Ureter (tissue), 1 donor: ENCODE measurements at places on chromosomes 5 and 9.
A peak's percentile ranks its signal among the peaks of the same experiment; 100 is the strongest.

GRCh38 chr5:154190595-154191304 is at the start of gene GALNT10:
Gene GALNT10, plus strand, starts transcription at chr5:154190733. Its CDS starts 134 bp downstream, at chr5:154190867.
- DNase-seq: peak; percentile 53

- DNase-seq: no peak
These were observed 133.7 kb upstream of the IQGAP2 start for GRCh38 chr5:76269259-76269931.

DNA sequence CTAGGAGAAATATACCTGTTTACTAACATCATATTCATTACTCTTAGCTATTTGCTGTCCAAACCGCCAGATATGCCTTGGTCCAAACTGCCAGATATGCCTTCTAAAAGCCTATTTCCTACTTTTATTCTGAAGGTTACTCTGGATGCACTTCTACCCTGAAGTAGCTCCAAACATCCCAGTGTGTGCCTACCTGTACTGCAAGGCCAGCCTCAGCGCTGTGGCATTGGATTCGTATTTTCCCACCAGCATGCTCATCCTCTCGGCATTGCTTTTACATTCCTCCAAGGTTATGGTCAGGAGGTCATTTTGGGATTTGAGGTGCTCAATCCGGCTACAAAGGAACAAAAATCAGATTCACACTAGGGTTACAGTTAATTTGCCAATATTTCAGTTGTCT is 94.3 kb downstream of the DCP2 start:
- no peak for DNase-seq

DNA sequence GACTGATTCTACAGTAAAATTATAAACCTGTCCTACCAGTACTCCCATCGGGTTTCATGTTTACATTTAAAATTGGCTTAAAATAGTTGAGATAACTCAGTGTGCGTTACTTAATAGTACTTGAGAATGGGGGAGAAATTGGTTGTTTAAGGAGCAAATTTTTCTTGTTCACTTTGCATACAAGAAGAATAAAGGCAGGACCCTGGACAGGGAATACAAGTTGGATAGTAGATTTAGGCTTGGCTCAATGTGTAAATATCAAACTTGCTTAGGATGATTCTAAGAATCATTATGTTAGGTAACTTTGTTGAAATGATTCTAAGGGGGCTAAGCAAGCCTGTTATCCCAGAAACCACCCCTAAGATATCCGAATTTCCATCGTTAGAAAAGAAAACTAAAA is 448.4 kb upstream of the TLE4 start:
- DNase-seq: no peak

GRCh38 chr9:90737742-90738141 is 63.9 kb upstream of the SYK start:
- DNase-seq: no peak

GRCh38 chr9:13868336-13868735 is 445.6 kb downstream of the NFIB start:
- no peak for DNase-seq

GRCh38 chr5:137024044-137024443 is 475.1 kb downstream of the SPOCK1 start:
- no peak for DNase-seq

GRCh38 chr5:131541762-131542161 is 93.3 kb downstream of the RAPGEF6 start:
- no peak for DNase-seq

DNA sequence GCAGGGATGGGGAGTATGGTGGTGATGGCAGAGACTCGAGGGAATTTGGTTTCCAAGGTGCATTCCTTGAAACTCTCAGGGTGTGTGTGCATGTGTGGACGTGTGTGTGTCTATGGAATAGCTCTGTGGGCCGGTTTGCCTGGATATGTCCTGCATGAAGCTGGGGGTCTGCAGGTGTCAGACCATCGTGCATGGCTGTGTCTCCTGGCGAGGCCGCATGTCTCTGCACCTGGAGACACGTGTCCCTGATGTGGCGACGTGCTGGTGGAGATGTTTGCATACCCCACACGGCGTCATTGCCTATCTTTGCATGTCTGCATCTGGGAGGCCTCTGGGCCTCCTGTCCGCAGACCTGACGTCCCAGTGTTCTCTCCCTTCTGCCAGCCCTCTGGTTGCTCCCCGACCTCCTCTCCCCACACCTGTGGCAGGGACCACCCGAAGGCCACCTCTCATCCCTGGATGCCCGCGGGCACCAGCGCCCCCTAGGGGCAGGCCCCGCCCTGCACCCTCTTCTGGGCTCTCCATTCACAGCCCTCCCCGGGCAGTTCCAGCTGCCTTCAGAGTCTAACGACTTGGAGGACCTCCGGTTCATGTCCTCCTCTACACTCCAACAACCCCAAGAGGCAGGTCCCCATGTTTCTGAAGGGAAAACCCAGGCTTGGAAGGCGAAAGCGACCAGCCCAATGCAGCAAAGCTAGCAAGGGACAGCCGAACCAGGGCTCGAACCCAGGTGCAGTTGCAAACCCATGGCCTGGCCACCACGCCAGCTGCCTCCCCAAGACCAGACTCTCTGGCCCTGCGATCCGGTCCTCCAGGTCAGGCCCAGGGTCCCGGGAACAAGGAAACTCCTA is 88.6 kb downstream of the LMX1B start:
- DNase-seq: peak; percentile 38

- DNase-seq: no peak
These were observed 57.2 kb upstream of the HAPLN1 start for GRCh38 chr5:83777856-83778255.

DNA sequence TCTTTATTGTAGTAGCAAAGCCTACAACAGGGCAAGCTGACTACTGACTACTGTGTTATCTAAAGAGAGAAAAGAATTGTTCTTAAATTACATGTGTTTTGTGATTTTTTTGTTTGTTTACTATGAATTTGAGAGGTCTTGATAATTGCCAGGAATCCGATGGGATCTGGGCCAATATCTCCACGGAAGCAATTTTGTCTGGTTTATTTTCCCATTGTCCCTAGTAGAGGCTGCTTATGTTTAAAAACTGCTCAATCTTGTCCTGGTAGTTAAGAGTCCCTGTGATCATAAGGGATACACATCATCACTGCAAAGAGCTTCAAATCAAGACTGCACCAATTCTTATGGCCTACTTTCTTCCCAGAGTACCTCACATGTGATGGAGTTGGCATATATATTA is 94.4 kb downstream of the GLDC start:
- no peak for DNase-seq

DNA sequence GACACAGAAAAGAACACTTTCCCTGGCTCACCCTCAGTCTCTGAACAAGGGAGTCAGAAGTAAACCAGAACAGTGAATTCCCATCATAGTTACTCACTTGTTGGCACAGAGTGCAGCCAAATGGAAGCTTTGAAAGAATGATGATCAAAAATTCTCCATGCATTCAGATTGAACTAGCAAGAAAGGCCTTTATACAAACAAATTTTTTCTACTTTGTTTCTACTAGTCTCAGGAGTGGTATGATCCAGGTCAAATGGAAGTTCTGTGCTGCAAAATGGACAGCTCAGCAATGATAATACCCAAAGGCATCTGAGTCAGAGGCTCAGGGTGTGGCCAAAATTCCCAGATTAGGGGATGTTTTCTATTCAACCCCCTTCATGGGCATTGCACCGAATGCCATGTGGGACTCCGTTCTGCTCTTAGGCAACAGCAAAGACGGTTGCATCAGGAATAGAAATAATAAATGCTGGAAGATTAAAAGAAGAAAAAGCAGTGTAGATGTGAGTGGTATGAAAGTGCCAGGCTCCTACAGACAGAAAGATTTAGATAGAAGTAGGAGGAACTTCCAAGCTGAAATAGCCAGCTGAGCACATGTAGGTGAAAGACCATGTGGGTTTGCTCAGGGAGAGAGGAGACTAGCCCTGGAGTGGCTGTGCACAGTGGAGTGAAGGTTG is 24.0 kb upstream of the ASPN start:
- no peak for DNase-seq

GRCh38 chr5:15702102-15702501 is 202.1 kb downstream of the FBXL7 start:
- DNase-seq: no peak

DNA sequence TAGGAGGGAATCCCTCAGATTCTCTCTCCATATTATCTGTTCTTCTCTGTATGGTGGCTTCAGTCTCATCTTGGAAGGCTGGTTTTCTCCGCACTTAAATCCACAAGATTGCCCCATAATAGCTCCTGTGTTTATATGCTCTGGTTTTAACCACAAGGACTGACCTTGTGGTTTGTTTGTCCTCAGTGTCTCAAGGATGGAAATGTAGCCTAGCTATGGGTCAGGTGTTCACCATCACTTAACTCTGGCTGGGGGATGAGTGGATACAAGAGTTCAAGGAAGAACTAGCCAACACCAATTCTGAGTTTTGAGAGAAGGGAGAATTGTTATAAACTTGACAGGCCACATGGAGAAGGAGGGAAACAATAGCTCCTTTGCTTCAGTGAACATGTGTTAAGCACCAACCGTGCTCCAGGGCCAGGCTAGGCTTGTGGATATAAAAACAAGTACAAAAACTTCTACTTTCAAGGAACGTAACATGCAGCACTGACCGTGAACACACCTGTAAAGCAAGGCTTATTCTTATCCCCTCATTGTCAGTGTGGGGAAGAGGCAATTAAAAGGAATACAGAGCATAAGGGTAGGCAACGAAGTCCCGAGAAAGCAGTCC is 75.6 kb upstream of the VLDLR start:
- no peak for DNase-seq

DNA sequence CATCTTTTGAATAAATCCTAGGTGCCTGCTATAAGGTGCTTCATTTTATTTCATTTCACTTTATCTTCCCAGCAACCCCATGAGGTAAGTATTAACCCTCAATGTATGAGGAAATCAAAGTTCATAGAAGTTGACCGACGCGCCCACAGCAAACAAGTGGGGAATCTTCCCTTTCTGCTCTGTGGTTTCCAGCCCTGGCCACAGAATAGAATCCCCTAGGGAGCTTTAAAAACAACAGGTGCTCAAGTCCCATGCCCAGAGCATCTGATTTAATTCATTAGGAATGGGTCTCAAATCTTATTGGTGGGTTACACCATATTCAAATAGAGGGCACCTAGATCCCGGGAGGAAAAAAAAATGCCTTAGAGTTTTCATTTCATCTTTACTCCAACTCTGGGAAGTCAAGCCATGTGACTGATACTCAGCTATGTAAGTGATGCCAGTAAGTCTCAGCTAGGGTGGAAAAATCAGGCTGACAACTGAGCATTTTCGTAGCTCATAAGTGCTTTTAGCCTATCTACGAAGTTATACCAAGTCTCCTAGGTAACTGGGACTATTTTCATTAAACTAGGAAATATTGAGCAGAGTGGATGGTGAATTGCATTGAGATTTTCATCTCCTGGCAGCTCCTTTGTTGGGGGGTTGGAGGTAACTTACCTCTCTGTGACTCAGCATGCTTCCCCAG is 353.4 kb upstream of the SLC30A5 start:
- DNase-seq: no peak

GRCh38 chr9:101635473-101635872 is 40.7 kb upstream of the PPP3R2 start:
- no peak for DNase-seq

GRCh38 chr9:31799953-31800609 is 584.4 kb upstream of the ACO1 start:
- no peak for DNase-seq

GRCh38 chr5:172791286-172791685 is 20.3 kb upstream of the DUSP1 start:
- no peak for DNase-seq

DNA sequence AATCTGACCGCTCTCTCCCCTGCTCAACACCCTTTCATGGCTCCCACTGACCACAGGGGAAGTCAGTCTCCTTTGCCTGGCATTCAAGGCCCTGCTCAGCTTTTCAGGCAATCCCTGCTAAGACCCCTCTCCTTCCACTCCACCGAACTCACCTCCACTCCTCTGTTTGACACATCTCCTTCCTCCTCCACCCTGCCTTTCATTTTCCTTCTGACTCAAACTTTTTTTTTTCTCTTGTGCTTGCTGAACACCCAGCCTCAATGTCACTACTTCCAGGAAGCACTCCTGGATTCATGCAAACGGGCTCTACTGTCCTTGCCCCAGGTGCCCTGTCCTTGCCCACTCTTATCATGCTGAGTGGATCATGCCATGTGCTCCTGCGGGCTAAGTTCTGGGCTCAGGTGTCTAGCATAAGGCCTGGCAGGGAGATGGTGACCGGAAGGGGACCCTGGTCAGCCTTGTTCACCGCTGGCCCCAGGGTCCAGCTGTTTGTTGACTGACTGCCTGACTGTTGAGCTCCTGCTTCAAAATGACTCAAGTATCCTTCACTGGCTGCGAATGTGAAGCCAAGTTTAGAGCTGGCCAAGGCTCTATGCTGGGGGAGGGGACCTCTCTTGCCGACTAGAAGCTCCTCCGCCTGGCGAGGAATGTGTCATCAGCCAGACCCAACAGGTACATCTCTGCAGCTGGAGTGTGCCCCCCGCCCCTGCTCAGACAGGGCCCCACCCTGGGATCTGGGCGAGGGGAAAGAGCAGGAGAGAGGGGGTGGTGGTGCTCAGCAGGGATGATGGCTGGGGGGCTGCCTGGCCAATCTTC is 6.2 kb downstream of the NR5A1 start:
- DNase-seq: no peak

- DNase-seq: no peak
These were observed 48.9 kb downstream of the MED27 start for GRCh38 chr9:132030626-132031325.

DNA sequence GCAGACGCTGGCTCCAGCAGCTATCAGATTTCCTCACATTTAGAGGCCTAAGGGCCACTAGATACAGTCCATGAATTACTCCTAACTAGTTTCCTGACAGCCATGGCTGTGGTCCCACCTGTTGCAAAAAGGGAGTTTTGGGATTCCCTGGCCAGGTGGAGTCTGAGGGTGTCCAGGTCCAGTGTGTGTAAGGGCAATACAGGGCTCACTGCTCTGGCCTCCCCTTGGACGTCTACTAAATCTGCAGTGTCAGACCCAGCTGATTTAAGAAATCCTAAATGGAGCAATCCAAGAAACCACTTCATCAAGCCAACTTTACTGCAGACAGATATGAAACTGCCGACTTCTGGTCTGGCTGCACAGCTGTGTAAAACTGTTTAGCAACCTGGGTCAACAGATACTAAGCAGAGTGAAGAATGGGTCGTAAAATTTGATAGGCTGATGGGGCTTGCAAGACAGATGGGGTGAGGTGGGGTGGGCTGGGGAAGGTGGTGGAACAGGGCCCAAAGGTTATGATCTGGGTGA is 116.4 kb downstream of the GADD45G start:
- DNase-seq: no peak
